ENCODE measurements at places on chromosomes 6 and 20.
A peak's percentile ranks its signal among the peaks of the same experiment; 100 is the strongest.

DNA sequence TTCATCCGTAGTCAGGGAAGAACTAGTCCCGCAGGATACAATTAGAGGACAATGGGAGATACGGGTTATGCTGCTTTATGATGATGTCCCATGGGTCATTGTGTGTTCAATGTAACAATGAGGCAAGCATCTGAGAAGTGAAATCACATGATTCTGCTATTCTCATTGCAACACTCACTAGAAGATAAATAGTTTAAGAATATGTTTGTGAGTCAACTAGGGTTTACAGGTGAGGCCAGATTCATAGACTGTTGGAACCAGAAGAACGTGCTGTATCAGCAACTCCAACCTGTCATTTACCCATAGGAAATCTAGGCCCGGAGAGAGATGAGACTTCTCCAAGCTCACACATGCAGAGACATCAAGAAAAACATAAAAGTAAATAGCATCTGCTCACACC is 80.8 kb downstream of the SCML4 start:
- no peak for DNase-seq

GRCh38 chr6:12921467-12921866 is 204.9 kb downstream of the PHACTR1 start:
- DNase-seq = no peak

DNA sequence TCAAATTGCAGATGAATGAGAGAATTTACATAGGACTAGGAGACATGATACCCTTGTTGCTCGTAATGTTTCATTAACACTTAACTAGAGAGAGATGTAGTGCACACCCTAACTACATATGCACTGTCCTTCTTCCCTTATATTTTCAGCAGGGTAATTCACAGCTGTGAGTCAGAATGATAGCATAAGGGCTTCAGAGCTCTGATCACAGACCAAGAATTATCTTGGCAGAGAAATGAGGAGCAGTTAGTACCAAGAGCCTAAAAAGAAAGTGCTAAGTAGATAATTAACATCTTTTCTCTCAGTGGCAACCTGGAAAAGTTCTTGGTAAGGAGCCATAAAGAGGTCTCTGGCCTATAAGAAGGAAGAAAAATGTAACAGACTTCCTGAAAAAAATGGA is 35.8 kb downstream of the GRIK2 start:
- DNase-seq = peak; percentile 5

DNA sequence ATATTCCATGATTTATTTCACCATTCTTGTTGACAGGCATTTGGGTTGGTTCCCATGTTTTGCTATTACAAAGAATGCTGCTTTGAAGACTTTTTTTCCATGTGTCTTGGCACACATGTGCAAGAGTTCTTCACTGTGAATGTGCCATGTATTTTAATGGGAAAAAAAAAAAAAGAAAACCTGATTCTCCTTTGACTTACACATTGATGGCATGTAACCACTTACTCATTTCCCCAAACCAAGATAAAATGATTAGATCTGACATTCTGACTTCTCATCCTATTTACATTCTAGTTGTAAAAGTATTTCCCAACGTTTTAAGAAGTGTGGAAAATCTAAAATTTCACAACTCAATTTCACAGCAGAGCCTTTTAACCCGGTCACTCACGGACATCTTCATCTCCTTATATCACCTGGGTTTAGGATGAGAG is 4.4 kb downstream of the CAP2 start:
- DNase-seq = peak; percentile 33

DNA sequence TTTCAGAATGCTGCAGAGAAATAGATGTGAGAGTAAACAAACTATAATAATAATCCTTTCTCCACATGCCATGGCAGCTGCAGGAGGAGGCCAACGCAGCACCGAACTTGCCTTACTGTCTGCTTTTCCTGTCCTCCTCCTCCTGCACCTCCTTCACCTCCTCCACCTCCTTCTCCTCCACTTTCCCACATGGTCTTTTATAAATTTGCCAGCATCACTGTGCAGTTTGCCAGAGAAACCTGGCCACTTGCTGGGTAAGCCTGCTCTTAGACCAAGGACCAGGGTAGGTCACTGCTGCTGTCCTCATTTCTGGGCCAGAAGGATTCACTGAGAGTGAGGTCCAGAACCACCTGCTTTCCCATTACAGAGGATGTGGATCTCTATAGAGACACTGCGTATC is 8.7 kb downstream of the SGK1 start:
- DNase-seq = no peak
